ENCODE measurements at places on chromosomes 16 and 17. TPM values are rescaled to one million over a fixed set of nuclear protein-coding genes. Genes with fewer than 3 reads are reported as not detected.

The APOBR gene
- total RNA-seq = 0.07 TPM

The WNT9B gene
- total RNA-seq = not detected

The SDR42E2 gene
- total RNA-seq = not detected

The TBC1D16 gene
- total RNA-seq = 18.1 TPM

The CCL14 gene
- total RNA-seq = not detected

Data from nasal cavity respiratory epithelium epithelial cell of viscerocranial mucosa (primary cell).